ENCODE measurements at places on chromosomes 2 and 18.

DNA sequence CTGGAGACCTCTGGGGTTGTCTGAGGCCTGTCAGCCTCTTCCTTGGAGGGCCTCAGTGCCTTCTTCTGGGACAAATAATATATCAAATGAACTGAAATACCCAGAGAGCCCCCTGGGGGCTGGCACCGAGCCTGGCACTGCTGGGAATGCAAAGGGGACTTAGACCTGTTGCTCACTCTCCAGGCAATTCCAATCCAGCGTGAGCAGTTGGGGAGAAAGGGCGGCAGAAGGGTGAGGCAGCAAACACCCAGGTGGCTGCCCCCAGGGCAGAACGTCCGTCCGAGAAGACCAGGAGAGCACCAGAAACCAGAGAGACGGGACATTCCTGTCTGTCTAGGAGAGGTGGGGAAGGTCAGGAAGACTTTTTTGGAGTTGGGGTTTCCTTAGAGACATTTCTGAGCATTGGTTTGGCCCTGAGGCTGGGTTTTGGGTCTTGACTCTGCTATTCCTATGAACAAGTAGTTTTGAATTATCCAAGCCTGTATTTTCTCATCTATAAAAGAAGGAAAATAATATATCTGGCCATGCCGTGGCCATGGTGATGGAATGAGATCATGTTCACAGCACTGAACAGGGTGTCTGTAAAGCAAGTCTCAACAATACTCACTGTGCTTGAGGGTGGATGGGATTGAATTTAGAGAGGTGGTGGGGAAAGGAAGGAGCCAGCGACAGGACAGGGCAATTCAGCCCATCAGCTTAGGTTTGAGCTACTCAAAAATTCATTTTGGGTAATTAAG lies 44.3 kb upstream of the ZBTB7C start:
- no peaks in the 10 kb centered on the region for H3K4me1 ChIP-seq
- peak overlapping the region; percentile 44 for H3K27ac ChIP-seq
- peaks cover 81% of the 10 kb centered on the region for H3K27me3 ChIP-seq
- H3K36me3 ChIP-seq = no peaks in the 10 kb centered on the region
- DNase-seq = no peak
- H3K4me3 ChIP-seq = no peak overlapping the region

- peaks cover 4% of the 10 kb centered on the region for H3K27me3 ChIP-seq
- no peak overlapping the region for H3K4me3 ChIP-seq
These were observed 394.4 kb downstream of the FIGN start for GRCh38 chr2:163341426-163341825.

DNA sequence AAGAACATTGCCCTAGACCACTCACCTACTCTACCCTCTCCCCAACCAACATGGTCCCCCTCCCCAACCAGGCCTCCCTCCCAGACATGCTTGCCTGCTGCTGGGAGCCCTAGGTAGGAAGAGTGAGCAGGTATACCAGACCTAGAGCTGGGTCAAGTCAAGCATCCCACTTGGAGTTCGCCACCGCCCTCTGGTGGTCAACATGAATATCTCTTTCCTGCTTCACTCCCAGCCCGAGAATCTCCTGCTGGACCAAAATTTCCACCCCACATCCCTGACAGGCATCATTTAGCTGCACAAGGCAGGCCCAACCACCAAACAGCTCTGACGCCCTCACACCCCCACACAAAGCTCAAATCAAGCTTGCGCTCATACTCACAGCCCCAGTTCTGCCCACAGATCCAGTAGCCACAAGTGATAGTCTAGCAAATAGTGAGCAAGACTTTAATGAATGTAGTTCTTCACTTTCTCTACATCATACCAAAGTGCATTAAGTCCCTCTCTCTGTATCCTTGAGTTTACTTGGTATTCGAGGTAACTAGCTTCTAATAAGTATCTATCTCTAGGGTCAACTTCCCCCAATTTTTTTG lies 116.0 kb downstream of the TNS1 start:
- DNase-seq = peak; percentile 57
- no peaks in the 10 kb centered on the region for H3K27me3 ChIP-seq

GRCh38 chr2:231765496-231765929 lies 15.6 kb downstream of the PDE6D start:
- no peak for DNase-seq
- no peaks in the 10 kb centered on the region for H3K27me3 ChIP-seq
- H3K27ac ChIP-seq = no peak overlapping the region
- H3K4me3 ChIP-seq = no peak overlapping the region
- H3K4me1 ChIP-seq = peaks cover 9% of the 10 kb centered on the region
- no peaks in the 10 kb centered on the region for H3K36me3 ChIP-seq

GRCh38 chr2:40480073-40480472 lies 28.2 kb upstream of the SLC8A1 start:
- H3K27ac ChIP-seq = no peak overlapping the region
- H3K4me1 ChIP-seq = no peaks in the 10 kb centered on the region
- H3K36me3 ChIP-seq = no peaks in the 10 kb centered on the region

DNA sequence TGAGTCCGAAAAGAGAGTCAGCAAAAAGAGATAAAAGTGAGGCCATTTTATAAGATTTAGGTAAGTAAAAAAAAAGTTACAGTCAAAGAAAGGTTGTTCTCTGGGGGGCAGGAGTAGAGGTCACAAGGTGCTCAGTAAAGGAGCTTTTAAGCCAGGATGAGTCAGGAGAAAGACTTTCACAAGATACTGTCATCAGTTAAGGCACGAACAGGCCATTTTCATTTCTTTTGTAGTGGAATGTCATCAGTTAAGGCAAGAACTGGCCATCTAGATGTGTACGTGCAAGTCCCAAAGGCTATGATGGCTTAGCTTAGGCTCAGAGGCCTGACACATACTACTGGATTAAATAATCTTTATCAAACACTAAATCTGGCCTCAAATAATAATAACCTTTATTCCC lies 1207.3 kb upstream of the FAM98A start:
- H3K4me3 ChIP-seq = no peak overlapping the region
- DNase-seq = no peak
- H3K4me1 ChIP-seq = no peaks in the 10 kb centered on the region
- no peaks in the 10 kb centered on the region for H3K36me3 ChIP-seq
- H3K27me3 ChIP-seq = no peaks in the 10 kb centered on the region
